ENCODE measurements at places on chromosomes 3 and 15.

- no peak for DNase-seq
These were observed 2.3 kb downstream of the SH3BP5 start for GRCh38 chr3:15330031-15330596.

DNA sequence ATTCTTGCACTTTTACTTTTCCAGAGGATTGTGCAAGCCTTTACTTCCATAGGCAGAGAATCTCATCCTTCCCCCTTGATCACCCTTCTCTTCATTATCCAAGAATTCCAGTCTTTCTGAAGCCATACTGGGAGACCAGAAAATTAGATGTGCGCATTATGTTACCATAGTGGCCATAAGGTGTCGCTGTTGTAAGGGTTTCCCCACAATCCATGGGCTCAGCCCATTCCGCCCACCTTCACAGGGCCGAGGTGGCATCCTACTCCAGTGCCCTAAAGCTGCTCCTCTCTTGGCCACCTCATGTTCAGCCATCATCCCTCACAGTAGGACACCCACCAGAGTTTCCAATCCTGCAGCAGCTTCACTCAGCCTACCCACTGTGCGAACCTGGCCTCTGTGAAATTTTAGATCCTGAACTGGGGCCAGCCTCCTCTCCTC lies 35.0 kb downstream of the CTSH start:
- DNase-seq, result no peak

DNA sequence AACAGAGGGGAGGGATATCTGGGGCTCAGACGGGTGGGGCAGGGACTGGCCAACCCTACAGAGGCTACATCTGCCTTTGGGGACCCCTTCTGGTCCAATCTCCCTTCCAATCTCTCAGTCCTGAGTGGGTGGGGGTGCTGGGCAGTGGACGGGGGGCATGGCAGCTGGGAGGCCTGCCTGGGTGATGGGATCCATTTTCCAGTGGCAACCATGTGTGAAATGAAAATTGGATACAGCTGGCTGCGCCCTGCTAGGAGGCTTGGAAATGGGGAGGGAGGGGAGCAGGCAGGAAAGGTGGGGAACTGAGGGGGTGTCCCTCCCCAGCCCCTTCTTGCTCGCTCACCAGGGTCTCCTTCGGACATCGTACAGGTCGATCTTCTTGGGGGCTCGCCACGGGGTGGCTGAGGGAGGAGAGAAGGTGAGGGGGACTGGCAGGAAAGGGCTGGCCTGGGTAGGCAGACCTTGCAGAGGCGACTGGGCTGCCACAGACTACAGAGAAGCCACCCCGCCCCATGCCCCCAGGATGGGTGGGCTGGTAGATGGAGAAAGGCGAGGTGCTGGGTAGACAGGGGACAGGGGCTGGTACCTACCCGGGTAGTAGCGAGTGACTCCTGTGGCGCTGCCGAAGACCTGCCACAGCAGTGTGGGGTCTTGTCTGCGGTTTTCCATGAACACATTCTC lies 21.2 kb upstream of the TMEM115 start:
- no peak for DNase-seq

GRCh38 chr3:137820366-137820765 lies 56.3 kb downstream of the SOX14 start:
- DNase-seq, result no peak

DNA sequence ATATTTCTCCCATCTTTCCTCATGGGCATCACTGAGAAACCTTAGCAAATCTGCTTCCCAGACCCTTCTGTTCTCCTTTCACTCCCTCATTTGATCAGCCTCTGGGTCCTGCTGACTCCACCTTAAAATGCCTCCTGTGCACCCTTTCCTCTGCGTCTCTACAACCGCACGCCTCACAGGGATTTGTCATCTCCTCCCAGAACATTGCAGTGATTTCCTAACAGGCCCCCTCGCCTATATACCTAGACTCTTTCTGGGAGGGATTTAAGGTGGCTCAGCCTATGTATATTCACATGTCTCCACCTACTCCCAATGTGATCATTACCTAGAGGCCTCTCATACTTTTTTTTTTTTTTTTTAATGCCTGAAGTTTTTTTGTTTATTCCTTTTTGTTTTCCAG lies 69.2 kb downstream of the LIPC start:
- no peak for DNase-seq

DNA sequence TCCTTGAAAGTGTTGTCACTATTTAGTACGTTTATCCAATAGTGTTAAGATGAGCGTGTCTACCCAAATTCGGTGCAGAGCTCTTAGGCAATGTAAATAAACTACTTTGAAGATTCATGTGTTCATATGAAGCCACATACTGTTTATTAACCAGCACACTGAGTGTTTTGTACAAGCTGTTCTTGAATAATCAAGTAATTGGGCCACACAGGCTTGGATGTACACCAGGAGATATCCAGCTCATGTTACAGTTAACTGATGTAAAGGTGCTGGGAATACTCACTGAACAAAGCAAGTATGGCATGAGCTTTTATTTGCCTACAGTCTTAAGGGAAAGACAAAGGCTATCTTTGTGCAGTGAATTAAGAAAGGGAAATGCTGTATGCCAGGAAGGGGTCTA lies 632 bp upstream of the DHX36 start:
- no peak for DNase-seq

DNA sequence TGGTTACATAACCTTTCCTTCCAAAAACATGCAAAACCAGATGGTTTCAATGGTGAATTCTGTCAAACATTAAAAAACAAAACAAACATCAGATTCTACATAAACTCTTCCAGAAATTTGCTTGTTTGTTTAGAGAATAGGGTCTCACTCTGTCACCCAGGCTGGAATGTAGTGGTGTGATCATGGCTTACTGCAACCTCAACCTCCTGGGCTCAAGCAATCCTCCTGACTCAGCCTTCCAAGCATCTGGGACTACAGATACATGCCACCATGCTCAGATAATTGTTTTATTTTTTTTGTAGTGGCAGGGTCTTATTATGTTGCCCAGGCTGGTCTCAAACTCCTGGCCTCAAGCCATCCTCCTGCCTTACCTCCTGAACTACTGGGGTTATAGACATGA lies 36.1 kb downstream of the FBXL2 start:
- DNase-seq, result no peak

DNA sequence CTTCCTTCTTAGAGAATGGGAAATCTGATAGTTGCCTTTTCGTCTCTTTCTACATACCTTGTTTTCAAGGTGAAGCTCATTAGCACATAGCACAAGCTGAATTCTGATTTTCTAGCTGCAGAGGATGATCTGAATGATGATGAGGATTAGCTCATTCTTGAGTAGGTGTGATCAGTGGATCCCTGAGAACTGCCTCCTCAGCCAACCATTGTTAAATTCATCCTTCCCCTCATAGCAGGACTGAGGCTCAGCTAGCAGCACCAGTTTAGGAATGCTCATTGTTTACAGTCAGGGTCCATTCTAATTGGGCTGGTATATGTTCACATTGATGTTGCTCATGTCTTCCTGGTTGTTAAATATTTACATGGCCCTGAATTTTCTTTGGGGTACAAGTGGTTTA lies 299.9 kb upstream of the MME start:
- DNase-seq, result no peak

GRCh38 chr3:96677156-96677555 lies 137.2 kb upstream of the EPHA6 start:
- no peak for DNase-seq

DNA sequence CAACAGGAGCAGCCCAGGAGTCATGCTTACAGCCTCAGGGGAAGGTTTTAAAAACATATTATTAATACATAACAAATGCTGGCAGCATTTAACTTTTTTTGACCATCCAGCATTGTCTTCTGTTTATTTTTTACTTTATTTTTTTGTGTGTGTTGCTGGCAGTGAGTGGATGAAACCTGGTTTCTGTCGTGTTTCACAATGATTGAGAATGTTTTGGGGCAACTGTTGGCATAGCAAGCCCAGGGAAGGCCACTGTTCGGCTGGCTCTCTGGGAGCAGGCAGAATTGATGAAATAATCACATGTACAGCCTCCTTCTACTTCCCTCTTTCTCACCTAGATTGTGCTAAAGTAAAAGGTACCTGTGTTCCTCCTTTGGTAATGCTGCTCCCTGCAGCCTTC lies 190.2 kb downstream of the NR1D2 start:
- DNase-seq, result no peak

- DNase-seq, result no peak
These were observed at the start of gene DNAH1 for GRCh38 chr3:52315977-52316764. DNAH1 (plus strand) TSS chr3:52316319; CDS start chr3:52322443, 6,124 bp downstream.

DNA sequence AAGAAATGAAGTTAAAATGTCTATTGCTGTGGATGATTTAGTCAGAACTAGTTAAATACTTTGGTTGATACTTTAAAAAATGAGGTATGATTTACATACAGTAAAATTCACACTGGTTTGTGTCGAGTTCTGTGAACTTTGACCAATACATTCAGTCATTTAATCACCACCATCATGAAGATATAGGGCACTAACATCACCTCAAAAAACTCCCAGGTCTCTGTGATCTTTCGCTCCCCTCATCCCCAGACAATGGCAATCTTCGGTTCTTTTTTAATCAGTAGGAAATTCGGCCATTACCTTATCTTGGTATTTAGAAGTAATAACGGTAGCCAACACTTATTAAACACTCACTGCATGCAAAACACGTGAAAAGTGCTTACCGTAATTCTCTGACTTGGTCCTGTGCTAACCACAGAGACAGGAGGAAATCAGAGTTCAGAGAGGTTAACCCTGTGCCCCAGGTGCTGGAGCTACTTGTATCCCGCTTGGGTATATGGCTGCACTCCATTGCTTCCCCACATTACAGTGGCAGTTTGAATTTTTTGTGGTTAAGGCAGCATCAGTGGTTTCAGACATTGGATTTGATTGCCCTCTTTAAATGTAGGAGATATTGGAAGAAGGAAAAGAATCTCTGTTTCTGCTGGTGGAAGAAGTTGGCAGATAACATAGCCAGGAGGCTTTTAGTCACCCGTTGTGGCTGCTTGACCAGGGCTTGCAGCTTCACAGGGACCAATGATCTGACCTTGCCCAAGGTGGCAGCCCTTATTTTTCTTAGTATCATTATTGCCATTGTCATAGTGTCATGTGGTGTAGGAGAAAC lies 4.2 kb downstream of the PLCL2 start:
- DNase-seq, result no peak

- no peak for DNase-seq
These were observed 81.9 kb upstream of the PLXND1 start for GRCh38 chr3:129688271-129688895.

- DNase-seq, result no peak
These were observed 667 bp downstream of the UMPS start for GRCh38 chr3:124730941-124731297.

DNA sequence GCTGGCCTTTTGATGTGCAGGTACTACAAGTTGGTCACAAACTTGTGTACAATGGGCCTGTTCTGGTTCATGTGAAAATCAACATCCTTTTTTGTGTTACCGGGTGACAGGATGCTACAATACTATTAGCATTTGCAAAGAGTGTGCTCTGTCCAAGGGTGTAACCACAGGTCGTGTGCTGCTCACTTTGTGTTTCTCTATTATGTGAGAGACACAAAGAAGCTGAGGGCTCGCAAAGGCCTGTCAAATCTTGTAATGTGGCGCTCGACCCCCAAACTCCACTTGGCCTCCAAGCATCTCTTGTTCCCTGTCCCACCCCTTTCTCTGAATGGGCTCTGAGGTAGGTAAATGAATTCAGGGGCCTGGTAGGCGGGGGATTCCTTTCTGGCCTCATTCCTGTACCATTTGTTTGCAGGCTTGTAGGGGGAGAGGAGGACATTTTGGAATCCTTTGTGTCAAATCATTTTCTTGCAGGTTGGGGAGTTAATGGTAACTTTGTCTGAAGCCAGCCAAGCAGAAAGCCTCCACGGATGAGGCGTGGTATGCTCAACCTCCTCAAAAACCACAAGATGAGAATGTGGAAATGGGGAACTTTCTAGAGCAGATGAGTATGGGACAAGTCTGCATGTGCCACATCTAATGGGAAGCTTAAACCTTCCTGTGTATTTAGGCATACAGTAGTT lies 109.1 kb downstream of the OPA1 start:
- no peak for DNase-seq

GRCh38 chr3:51662456-51662855 lies 8.6 kb upstream of the TEX264 start:
- DNase-seq, result no peak

DNA sequence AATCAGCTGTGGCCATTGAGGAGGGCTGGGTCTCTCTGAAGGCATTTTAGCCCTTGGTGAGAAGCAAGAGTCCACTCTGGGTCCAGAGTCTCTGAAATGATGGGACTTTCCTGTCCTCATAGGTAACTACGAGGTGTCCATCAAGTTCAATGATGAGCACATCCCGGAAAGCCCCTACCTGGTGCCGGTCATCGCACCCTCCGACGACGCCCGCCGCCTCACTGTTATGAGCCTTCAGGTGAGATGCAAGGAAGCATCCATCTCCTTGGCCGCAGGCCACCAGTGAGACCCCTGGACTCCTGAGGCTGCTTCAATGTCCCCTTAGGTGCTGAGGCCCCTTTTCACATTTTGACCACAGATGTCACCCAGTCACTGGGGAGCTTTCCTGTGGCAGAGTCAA lies 54.9 kb downstream of the DNASE1L3 start:
- DNase-seq, result no peak

DNA sequence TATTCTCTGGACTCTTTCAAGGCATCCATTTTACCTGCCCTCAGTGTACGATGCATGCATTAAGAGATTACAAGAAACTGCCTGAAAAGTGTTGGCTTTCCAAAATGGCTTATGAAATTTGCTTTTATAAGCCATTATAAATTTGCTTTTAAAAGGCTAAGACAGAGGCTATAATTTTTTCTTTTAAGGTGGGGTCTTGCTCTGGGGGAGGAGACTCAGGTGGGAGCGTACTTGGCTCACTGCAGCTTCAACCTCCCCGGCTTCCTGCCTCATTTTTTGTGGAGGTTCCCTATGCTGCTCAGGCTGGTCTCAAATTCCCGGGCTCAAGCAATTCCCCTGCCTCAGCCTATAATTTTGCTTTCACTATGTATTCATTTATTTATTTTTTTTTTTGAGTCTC lies 17.6 kb downstream of the TRA2B start:
- DNase-seq, result no peak

GRCh38 chr3:179227349-179227748 lies 23.6 kb downstream of the KCNMB3 start:
- no peak for DNase-seq

DNA sequence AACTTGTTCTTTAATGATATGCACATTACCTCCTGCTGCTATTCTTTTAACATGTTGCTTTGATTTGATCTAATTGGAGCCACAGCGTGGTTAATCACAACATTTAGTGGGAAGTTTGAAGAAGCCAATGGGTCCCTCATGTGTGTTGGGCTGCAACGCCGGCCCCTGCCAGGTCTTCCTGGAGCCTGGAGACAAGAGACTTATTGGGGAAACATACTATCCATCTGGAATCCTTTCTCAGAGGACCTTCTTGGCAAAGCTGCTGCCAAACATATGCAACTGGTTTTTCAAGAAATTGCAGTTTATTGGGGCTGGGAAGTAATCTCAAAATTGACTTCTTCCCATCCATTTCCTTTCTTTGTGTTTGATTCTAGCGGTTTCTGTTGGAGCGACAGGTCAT lies 396.3 kb upstream of the PROK2 start:
- no peak for DNase-seq

DNA sequence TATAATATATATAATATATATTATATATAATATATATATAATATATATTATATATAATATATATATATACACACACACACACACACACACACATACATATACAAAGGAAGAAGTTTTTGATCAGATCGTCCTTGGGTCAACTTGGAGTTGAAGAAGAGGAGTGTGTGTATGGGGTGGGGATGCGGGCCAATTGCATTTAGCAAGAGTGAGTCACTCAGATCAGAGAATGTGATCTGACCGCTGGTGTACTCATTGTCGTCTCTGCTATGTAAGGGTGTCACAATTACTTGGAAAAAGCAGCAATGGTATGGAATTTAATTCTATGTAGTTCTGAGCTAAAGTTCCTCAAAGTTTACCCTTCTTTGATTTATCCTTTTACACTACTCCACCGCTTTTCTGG lies 4.6 kb upstream of the VGLL3 start:
- DNase-seq, result no peak

Measured in stimulated activated CD4-positive, alpha-beta T cell treated with anti-CD3 and anti-CD28 coated beads, Interleukin-12 subunit alpha, Interleukin-12 subunit beta, amount 100 ng/mL, for 48 hours (primary cell).